ENCODE measurements at places on chromosomes 13 and 19.

DNA sequence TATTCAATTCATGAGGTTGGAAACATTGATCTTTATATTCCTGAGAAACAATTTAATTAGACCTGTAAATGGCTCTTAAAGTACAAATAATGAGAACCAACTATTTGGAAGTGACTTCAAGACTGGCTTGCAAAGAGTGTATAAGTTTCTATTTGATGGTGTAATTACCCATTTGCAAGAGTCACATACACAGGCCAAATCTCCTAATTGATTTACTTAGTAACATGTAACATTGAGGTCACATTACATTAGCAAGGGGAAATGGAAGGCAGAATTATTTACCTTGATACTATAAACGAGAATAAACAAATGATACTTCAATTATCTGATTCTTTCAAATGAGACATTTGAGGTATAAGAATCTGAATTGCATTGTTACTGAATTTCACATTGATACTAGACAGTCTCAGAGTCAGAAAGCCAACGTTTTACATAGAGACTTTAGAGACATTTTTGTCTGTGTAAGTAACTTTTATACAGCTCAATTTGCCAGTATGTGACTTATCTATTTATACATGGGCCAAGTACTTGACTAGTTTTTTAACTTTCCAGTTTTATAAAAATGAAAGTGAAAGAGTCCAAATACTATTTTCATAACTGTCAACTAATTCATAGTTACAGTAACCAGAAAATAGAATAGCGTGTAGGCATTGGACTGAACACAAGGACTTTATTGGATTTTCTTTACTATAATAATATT, 95.6 kb upstream of the RFC3 start:
- DNase-seq: no peak

DNA sequence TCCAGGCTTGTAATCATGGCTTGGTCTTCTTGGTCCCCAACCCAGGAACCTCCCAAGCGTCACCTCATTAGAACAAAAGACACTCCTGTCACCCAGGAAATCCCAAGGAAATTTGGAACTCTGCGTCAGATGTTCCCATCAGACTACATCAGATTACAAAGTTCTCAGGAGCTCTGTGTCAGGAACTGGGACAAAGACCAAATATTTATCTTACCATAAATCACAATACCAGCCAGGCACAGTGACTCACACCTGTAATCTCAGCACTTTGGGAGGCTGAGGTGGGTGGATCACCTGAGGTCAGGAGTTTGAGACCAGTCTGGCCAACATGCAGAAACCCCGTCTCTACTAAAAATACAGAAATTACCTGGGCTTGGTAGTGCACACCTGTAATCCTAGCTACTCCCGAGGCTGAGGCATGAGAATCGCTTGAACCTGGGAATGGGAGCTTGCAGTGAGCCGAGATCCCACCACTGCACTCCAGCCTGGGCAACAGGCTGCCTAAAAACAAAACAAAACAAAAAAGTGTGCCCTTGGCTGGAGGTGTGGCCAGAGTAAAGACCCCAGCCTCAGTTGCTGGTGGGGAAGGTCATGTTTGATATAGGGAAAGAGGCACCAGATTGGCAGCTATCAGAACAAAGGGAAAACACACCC, 16.7 kb upstream of the CCDC124 start:
- DNase-seq: no peak

GRCh38 chr13:63190219-63190618, 1774.6 kb upstream of the PCDH20 start:
- no peak for DNase-seq

DNA sequence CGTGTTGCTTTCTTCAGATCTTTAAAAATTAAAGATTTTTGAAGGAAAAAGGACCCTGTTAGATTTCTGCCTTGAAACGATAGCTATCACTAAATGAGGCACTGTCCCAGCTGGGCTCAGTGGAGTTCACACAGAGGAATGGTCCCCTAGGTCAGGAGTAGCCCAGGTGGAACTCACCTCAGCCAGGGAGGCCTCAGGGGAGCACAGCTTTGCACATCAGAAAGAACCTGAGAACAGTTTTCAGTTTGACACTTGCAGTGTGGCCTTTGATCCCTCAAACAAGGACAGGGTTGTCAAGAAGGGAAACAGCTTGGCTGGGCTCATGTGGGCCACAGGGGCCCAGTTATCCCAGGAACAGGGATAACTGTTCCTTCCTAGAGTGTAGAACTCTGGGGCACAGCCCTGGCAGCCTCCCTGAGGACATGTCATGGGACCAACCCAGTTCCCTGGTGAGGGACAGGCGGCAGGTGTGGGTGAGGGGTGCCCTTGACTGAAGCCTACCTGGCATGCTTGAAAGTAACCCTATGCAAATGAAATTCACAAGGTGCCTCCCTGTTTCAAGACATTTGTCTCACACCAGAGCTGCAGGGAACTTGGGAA, 59.4 kb downstream of the CHST8 start:
- no peak for DNase-seq

DNA sequence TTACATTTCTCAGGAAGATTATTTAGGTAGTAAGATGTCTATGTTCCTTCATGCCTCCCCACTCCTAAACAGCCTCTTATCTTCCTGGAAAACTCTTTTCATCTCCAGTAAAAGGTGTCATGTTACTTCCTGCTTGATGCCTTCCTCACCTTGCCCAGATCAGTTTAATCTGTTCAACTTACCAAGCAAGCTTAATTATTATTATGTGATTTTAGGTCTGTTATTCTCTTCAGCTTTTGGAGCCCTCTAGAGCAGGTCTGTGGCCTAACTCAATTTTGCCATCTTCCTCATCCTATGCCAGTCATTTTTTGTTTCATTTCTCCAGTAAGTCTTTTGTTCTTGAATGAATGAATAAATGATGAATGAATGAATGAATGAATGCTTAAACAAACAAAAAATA, 528.4 kb downstream of the DCT start:
- no peak for DNase-seq

- DNase-seq: no peak
Observed at GRCh38 chr13:79516595-79516994, 35.6 kb downstream of the NDFIP2 start.

DNA sequence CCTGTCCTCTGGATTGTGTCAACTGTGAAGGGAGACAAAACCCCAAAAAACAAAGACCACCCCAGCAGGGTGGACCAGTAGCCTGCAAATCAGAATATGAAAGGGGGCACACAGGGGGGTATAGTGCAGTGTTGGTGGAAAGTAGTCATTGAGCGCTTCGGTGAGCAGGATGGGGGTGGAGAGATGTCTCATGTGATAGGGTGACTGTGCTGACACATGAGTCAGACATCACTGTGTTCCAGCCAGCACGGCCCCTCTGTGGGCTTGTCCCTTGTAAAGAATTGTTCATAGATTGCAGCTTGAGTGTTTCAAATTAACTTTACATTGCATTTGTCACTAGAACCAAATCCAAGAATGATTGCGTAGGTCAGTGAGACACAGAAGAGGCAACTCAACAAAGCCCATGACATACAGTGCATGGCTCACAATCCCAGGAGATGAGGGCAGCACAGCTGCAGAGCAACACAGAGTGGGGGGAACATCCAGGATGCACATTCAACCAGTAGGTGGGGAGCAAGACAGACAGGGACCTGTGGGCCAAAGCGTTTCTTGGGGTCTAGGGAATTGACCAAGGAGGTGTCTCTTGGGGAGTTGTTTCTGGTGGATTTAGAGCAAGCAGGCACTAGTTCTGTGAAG, 7.5 kb downstream of the ZNF440 start:
- no peak for DNase-seq

- DNase-seq: no peak
Observed at GRCh38 chr13:74561155-74561554, 427.0 kb upstream of the KLF12 start.

DNA sequence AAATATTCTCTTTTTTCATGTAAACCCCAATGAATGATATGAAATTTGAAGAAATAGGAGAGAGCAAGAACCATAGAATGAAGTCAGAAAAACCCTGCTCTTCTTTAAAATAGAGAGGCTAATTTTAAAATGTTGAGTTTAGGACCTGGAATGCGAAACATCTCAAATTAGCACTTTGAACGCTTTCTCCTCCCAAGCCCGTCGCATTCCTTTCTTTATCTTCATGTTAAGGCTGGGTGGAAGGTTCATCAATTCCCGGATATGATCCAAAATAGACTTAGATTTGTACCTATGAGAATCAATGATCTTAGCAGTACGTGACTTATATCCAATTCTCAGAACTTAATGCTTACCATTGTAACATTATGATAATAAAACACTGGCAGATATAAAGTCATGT, 24.1 kb upstream of the LGALS16 start:
- no peak for DNase-seq

GRCh38 chr19:12112701-12113100, 27.4 kb downstream of the ZNF20 start:
- DNase-seq: no peak

DNA sequence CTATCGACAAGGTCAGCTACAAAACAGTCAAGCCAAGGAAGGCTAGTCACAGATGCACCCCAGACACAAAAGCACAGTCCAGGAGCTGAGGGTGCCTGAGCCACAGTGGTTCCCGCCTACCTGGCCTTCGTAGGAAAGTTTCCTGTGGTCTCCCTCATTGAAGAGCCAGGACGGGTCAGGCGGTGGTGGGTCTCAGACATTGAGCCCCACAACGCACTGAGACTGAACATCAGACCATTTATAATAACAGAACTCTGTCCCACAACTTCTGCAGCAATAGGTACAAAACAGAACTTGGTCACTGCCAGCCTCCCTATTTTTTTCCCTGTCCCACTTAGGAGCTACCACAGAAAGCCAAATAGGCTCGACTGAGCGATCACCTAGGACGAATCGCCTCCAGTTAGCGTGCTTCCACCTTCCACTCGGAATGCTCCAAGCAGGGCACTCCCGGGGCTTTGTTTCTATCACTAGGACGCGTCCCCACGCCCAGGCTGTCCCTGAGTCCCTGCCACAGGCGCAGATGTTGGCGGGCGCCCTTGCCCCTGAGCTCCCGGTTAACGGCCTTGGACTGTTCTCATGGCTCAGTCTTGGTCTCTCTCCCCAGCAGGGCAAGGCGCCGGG, 640 bp upstream of the ZNF544 start:
- no peak for DNase-seq

- peak; percentile 28 for DNase-seq
Observed at GRCh38 chr13:51584731-51585672, 740 bp downstream of the WDFY2 start.

DNA sequence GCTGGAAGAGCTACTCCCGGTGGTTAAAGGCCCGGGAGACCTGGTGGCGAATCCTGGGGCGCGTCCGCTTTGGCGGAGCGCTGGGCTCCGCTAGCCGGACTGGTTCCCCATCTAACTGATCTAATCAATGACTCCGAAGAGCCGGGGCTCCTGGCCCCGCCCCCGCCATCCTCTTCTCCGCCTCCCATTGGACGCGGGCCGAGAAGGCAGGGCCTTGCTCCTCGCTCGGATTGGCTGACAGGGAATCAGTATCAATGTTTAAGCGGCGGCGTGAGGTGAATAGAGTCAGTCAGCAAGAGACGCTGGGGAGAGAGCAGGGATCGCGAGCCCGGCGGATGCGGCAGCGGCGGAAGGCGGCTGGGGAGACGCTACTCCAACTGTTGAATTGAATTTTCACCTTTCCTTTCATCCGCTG, 1.7 kb upstream of the PCDH17 start:
- DNase-seq: peak; percentile 89

DNA sequence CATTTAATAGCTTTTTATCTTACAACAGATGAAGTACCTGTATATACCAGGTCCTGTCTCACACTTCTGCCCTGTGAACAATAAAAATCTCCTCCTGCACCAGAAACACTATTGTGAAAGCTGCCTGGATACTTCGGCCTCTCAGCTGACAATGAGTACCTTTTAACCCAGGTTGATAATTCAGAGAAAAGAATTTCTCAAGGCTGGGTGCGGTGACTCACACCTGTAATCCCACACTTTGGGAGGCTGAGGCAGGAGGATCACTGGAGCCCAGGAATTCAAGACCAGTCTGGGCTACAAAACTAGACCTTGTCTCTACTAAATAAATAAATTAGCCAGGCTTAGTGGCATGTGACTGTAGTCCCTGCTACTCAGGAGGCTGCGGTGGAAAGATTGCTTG, 65.3 kb upstream of the TM9SF2 start:
- no peak for DNase-seq

GRCh38 chr13:101424381-101425155, 8.3 kb upstream of the NALCN start:
- DNase-seq: no peak

DNA sequence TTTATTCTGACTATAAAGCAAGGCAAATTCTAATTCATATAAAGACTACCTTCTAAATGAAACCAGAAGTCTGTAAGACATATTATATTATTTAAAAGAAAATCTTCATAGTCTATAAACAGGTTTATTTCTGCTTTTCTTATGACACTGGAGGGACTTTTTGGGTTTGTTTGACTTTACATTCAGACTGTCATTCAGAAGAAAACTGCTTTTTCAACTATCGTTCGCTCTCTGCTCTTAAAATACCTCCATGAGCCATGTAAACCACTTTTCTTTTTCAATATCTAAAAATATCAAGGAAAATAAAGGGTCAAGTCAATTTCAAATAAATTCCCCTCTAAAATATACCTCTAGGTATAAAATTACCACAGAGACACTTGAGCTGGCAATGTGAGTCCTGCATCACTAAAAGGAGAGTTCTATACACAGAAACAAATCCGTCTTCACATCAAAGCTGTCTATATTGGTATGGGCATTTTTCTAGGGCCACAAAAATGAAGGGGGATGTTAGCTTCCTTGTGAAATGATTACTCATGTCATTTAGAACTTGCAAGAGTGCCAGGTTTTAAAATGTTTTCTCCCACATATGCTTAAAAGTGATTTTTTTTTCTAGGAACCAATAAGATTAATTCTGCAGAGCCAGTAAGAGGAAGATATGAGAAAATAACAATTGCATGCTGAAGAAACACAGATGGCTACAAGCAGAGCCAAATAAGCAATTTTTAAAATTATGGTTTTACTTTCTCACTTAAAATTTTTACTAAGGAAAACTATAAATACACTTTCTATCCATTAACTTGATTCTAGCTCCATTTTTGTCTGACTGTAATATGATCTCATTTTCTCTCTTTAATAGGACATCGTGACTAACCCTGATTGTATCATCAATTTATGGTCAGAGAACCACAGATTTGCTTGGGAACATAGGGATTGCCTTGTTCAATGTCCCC, 181.8 kb downstream of the TBC1D4 start:
- no peak for DNase-seq

DNA sequence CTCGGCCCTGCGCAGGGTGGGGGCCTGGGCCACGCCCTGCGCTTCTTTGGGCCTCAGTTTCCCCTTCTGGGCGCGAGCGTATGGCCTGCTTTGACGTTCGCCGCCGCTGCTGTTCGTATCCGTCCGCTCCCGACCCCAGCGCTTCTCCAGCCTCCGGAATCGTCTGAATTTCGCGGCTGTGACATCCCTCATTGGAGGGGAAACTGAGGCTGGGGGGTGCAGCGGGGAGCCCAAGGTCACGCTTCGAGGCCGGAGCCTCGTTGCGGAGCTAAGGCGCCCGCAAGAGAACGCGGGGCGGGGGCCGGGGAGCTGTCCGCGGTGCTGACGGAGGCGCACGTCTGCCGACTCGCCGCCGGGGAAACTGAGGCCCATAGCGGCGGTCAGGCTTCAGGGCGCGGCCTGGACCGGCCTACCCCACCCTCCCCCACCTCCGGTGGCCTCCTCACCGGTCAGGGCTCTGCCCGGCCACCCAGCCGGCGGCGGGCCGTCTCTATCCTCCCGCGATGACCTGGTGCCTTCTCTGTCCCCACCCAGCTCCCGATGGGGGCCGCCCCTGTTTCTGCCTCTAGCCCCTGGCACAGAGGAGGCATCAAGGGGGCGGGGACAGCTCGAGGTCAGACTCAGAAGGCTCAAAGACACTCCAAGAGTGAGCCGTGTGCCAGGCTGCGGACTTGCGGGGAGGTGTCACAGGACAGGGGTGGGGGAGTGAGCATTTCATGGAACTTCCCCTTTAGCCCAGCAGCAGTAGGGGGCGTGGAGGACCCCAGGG, 3.0 kb upstream of the APC2 start:
- DNase-seq: no peak

- no peak for DNase-seq
Observed at GRCh38 chr13:50162567-50162966, 147.3 kb downstream of the KCNRG start.

Measured in HEK293T (cell line).